ENCODE measurements at places on chromosomes 2 and 18. TPM values are rescaled to one million over a fixed set of nuclear protein-coding genes. Genes with fewer than 3 reads are reported as not detected.

DNA sequence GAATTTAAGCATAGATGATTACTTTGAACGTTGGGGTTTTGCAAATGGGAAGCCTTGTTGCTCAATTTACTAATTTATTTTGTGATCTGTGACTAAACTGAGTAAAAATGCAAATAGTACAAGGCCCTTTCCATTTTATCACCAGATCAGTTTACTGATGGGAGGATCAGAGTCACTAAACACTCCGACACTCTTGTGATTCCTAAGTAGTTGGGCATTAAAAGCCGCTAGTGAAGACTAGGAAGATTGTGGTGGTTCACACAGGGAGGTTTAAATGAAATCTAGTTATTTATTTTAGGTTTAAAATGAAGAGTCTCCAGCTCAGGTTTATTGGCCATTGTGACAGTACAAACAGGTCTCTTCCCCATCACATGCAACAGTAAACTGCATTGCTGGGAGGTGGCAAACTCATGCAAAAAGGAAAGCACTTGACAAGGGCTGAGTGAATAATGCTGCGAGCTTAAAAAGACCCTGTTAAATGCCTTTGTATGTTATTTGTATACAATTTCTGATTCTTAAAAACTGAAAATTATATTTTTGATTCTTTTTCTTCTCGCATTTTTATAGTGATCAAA is 394.8 kb upstream of the FANCL start:
- H3K27me3 ChIP-seq = no peaks in the 10 kb centered on the region
- DNase-seq = no peak
- H3K4me1 ChIP-seq = no peaks in the 10 kb centered on the region
- no peak overlapping the region for H3K4me3 ChIP-seq

- no peak overlapping the region for H3K27ac ChIP-seq
- DNase-seq = no peak
- no peaks in the 10 kb centered on the region for H3K27me3 ChIP-seq
- H3K4me3 ChIP-seq = no peak overlapping the region
These were observed 91.3 kb downstream of the SATB2 start for GRCh38 chr2:199366406-199366805.

DNA sequence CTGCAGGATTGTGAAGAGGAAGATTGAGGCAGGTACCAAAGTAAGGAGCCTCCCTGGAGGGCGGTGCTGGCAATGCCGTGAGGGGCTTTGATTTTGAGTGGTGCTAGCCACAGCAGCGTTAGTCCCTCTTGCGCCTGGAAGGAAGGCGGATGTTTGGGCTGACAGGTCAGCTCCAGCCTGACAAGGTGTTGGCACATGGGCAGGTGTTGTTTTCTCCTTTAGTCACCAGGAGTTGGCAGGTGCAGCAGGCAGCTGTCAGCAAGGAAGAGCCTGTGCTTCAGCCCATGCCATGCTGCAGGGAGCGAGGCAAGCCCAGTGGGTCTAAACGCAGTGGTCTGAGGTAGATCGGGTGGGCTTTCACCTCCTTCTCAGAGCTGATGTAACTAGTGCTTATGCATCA is 8.5 kb downstream of the SEC11C start:
- no peak overlapping the region for H3K4me3 ChIP-seq
- H3K27me3 ChIP-seq = no peaks in the 10 kb centered on the region
- no peak for DNase-seq
- H3K27ac ChIP-seq = no peak overlapping the region
- no peaks in the 10 kb centered on the region for H3K36me3 ChIP-seq

Gene XIRP2
- total RNA-seq = under 0.01 TPM

Gene ARL4C
- 7.2 TPM for total RNA-seq

Data from sigmoid colon (tissue), 7 donors.